ENCODE measurements at places on chromosomes 1 and 21.

- DNase-seq, result no peak
Observed at GRCh38 chr1:147800804-147801203, 40.4 kb upstream of the GJA5 start.

- DNase-seq, result no peak
Observed at GRCh38 chr1:163048869-163049268, 20.3 kb upstream of the RGS4 start.

DNA sequence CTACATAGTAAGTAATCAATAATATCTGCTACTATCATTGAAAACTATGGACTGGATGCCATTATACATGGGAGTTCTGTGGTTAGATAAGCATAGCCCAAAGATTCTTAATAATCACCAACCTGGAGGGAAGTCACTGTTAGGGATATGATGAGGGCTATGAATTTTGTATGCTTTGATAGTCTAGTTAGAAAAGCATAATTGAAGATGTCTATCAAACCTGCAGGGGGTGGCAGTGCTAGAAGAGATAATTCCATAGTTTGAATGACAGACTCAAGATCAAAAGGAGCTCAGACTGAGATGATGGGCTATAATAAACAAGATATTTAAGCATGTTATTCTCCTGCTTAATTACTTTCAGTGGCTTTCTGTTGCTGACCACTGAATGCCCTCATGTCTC lies 15.4 kb upstream of the COA6 start:
- DNase-seq, result no peak

DNA sequence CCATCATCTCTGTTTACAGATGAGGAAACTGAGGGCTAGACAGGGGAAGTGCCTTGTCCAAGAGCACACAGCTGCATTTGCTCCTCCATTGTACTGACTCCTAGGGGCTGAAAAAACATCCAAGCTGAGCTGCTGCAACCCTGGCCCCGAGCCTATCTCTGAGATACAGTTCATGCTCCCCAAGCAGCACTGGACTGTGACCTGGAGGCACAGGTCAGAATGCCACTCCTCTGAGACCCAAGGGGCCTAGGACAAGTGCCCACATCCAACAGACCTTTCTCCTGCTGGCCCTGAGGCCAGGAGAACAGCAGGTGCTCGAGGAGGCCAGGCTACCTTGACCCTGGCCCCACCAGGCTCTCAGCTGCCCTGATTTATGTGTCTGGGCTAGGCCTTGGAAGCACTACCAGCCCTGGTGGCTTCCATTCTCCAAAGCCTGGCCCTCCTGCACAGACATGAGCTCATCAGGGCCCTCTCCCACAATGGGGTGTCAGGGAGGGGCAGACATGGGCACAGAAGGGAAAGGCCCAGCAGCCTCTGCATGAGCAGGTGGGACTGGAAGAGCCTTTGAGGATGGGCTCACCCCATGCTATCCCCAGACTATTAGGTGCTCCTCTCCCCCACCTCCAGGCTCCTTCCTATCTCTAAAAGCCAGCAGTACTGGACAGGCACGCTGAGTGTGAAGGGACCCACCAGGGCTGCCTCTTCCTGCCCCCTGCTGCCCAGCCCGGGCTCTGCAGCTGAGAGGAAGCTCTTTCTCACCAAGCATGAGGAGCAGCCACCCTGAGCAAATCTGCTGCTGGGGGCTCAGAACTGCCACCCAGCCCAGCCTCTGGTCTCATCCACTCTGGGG lies 18.8 kb downstream of the ADGRB2 start:
- DNase-seq, result peak; percentile 37

DNA sequence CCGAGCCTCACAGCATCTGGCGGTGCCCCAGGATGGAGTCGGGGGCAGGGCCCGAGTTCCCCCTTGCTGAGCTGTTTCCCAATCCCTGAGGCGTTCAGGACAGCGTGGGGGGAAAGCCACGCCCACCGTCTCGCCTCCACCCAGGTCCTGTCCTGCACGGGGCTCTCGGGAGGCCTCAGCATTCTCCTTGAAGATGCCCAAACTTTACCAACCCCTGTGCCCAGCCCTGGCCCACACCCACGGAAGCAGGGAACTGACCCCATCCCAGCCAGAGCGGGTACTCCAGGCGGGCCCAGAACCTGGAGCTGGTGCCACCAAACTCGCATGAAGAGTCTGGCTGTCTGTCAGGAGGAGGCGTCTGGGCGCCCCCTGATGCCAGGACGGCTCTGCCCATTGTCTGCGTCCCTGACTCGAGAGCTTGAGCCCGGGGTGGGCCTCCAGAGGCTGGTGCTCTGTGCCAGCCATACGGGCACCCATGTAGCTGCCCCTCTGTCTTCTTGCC lies 35.3 kb upstream of the POFUT2 start:
- no peak for DNase-seq

DNA sequence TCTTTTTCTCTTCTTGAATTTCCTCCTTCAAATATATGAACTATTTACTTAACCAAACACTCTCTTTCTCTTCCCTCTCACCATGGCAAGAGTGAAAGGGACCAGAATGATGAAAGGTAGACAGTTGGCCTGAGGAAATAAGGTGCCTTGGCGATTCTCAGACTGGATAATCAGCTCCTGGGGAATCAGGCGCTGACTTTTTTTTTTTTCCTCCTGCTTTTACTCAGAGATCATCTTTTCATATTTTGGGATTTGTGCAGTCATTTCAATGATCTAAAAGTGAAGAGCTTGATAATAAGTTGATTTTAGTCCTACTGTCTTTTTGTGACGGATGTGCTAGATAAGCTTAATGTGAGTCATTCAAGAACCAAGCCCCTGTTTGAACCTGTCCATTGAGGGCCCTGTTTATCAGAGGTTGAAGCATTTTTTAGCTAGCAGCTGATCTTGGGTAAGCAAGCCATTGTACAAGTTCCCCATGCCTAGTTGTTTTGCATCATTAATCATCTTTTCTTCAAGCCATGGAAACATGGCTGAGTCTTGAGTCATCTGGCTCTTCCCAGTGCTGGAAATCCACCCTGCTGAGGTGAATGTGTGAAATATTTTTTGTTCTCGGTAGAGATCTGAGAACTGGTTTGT lies 40.8 kb downstream of the ITSN1 start:
- no peak for DNase-seq

DNA sequence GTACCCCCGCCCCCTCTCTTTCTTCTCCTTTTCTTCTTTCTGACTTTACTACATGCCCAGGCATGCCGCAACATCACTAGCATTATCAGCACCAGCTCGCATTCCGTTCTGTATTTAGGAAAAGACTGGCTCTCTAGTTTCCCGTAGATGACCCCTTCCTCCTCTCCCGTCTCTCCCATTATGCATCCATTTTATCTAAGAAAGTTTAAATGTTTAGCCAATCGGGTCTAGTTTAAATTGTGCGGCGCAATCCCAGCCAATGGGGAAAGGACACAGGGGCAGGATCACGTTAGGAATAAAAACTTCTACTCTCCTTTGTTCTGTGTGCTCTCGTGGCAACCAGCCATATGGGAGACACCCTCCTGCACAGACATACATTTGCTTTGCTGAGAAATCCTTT lies 2.3 kb upstream of the KRTAP10-7 start:
- DNase-seq, result no peak

GRCh38 chr1:116911188-116911553 lies 1.5 kb downstream of the PTGFRN start:
- no peak for DNase-seq

DNA sequence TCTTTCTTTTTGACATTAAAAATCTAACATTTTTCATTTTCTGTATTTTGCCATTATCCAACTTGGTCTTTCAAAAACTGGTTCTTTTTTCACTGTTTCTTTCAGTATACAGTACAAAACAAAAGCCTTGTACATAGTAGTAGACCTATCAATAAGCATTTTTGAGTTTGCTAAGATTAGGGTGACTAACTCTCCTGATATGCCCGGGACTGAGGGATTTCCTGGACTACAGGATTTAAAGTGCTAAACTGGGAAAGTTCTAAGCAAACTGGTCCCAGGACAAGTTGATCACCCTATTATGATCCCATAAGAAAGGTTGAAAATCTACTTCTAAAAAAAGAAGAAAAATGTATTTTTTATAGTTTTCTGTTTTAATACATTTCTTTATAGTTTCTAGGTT lies 120.9 kb downstream of the USP25 start:
- DNase-seq, result no peak

GRCh38 chr1:166822385-166822784 lies 16.9 kb upstream of the POGK start:
- DNase-seq, result no peak

DNA sequence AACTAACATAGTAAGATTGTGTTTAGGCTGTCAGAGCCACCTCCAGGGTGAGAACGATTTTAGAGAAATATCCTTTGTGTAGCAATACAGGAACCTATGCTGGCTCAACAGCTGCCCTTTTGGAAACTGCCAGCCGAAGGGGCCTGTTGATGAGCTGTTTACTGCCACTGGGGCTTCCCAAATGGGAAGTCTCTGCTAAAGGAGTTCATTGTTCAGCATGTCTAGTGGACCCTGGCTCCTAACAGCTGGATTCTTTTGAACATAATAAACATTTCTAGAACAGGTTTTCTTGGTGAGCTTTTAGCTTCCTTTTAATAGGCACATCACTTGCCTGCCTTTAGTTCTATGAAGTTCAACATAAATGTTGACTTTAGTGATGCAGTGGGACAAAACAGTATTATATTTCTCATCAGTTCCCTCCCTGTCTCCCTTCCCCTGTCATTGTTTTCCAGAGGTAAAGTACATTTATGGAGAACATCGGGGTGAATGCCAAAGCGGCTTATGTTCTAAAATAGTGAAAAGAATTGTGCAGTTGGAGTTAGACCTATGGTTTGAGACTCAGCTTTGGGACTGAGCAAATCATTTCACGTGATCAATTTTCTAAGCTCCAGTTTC lies 57.4 kb downstream of the UCK2 start:
- DNase-seq, result no peak

GRCh38 chr1:201632364-201632952 lies 93.5 kb downstream of the NAV1 start:
- DNase-seq, result no peak

- DNase-seq, result no peak
Observed at GRCh38 chr1:162697140-162697895, 65.1 kb downstream of the DDR2 start.

- DNase-seq, result no peak
Observed at GRCh38 chr1:168609741-168610510, 33.5 kb downstream of the XCL1 start.

DNA sequence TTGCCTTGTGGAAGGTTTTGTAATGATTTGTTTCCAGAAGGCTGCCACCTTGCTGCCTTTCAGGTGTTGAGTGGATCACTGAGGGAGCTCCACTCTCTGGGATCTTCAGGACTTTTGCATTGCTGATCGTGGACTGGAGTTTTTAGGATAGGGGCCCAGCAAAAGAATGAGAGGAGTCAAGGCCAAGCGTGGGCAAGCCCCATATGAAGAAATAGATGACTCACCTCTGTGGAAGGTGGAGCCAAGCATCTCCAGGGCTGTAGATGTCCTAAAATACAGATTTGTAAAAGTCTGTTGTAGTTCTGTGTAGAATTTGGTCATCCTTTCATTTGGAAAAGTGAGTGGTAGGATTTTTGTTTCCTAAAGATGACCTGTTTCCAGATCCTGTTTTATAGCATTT lies 67.0 kb downstream of the ST3GAL3 start:
- no peak for DNase-seq

GRCh38 chr1:39890273-39890672 lies 7.0 kb upstream of the TRIT1 start:
- DNase-seq, result no peak

DNA sequence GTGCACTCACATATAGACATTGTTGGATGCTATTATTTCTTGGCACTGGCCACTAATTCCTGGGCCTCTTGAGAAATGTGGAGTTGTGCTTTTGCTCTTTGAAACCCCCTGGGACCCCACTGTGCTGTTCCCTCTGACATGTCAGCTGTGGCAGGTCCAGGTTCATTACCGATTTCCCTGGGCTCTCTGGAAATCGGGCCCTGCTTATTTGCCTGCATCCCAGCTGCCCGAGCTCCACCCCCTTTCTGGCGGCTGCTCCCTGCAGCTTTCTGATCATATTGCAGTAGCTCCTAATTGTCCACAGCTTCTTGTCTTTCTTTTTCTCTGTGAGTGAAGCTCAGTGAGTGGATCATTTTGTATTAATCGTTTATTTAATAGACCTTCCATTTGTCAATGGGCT lies 183.7 kb upstream of the FAM78B start:
- DNase-seq, result no peak
